ENCODE measurements at places on chromosomes 6 and 20.

GRCh38 chr6:136359851-136360250 is 70.2 kb upstream of the BCLAF1 start:
- no peak for DNase-seq

- DNase-seq, result no peak
Observed at GRCh38 chr6:73923905-73924485, 228.0 kb downstream of the CD109 start.

- peak; percentile 72 for DNase-seq
Observed at GRCh38 chr6:89432875-89433251, at the start of gene ANKRD6. TSS of gene ANKRD6 (plus strand) at chr6:89433152. CDS start at chr6:89566977, 133,825 bp downstream.

DNA sequence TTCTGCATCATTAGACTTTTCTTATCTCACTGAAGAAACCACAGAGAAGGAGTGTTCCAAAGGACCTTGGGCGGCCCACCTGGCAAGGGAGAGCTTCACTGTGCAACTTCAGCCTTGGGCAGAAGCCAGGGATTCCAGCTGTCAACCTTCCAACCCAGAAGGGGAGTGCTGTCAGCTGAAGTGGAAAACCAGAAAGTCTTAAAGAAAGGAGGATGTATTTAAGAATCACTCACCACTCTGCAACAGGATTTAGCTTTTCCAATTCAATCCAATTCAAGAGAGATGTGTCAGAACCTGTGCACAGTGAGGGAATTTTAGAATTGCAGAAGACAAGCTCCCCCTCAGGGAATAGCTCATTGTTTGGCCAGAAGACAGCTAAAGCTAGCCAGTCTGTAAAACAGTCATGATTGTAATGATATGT is 553.7 kb downstream of the CD83 start:
- no peak for DNase-seq

DNA sequence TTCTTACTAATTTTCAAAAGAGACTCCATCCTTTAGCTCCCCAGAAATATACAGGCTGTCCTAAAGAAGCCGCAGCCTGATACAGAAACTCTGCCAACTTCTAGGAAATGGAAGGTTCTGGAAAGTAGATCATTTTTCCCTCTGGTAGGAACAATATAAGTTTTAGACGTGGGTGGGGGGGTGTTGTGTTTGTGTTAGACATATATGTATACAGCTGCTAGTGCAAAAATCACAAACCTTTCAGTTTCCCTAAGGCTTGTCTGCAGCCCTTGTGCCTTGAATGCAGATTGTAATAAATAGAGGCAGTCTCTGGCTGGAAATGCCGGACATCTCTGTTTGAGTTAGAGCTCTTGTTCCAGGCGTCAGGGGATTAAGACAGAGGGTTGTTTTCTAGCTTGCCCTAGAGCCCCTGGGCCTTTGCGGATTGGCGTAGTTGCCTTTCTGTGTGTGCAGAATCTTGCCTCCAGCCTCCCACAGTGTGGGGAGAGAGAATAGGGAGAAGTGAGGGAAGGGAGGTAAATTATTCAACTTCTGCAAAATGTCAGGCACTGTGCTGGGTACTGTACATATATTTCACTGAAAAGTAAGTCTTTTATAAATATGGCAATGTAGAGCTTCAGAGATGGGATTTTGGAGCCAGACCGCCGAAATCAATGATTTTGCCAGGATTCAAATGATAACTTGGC is 269.7 kb downstream of the PRL start:
- no peak for DNase-seq

GRCh38 chr6:52994031-52994838 is 849 bp downstream of the GSTA4 start:
- DNase-seq, result no peak
